ENCODE measurements at places on chromosomes 3 and 15.

DNA sequence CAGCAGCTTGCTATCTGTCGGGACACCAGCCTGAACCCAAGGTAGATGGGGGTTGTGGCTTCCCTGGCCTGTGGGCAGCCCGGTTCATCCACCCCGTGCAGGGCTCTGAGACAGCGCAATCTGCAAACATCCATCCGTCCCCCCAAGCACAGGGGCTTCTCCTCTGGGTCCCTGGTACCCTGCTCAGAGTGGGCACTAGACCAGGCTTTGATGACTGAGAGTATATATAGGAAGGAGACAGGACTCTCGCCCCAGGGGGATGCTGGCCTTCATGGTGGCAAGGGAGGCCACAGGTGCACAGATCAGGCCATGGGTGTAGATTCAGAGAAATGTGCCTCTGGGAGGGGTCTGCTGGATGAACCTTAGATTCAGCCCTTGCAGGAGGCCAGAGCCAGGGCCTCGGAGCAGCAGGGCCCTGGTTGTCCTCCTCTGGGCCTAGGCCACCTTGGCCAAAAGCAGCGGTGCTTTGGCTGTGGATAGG, 40.3 kb downstream of the CFAP100 start:
- DNase-seq: no peak

- no peak for DNase-seq
These were observed 21.8 kb downstream of the MGLL start for GRCh38 chr3:127800508-127800907.

- no peak for DNase-seq
These were observed 5.3 kb upstream of the TMEM115 start for GRCh38 chr3:50364573-50365079.

GRCh38 chr3:46413951-46414350, 6.9 kb downstream of the CCRL2 start:
- DNase-seq: no peak

- no peak for DNase-seq
These were observed 8.8 kb downstream of the BSN start for GRCh38 chr3:49563040-49563578.

GRCh38 chr3:18766974-18767373, 341.8 kb upstream of the SATB1 start:
- no peak for DNase-seq

- DNase-seq: no peak
These were observed 290.5 kb downstream of the NAALADL2 start for GRCh38 chr3:175149675-175150074.

DNA sequence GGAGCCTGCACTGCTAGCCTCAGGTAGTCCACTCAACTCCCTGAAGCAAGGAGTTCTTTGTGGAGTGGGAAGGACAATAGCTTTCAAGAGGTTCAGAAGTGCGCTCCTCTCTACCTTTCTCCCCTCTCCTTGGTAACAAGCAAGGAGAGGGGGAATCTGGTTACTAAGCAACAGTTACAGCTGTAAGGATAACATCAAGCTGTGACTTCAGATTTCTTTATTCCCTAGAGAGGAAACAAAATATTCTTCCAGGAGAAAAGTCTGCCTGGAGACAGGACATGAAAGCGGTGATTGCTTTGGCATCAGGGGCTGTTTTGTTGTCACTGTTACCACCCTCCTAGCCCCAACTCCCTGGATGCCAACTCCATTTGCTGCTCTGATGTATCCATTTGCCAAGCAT, 70.4 kb downstream of the TRANK1 start:
- DNase-seq: no peak

- DNase-seq: no peak
These were observed 785.5 kb upstream of the ARRDC4 start for GRCh38 chr15:97174886-97175540.

DNA sequence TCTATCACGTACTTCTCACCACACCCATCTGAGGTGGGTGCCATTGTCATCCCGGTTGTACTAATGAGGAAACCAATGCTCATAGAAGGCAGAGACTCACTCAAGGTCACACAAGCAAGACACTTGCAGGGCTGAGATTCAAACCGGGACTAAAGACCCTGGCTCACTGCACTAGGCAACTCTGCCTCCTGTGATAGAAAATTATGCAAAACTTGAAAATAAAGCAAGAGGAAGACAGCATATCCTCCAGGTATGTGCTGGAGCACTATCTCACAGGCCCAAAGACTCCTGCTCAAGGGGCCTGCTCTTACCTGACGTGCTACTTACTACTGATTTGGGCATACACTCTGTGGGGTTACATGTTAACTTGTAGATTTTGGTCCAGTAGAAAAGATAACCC, 25.6 kb downstream of the ANXA2 start:
- no peak for DNase-seq

DNA sequence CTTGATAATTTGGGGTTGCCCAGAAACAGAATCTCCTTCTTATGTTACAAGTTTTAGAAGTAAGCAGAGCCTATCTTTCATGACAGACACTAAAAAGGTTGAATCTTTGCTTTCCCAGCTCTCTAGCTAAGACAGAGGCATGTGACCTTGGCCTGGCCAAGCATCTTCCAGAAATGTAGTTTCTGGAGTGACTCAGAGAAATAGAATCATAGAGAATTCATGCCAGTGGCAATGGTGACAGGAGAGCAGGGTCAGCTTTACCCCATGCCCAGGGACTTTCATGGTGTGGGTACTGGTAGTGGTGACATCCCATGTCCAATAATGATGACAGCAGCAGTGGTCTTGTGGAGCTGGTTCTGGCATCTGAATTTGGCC, 4.0 kb upstream of the PARP6 start:
- no peak for DNase-seq

GRCh38 chr3:43872901-43873300, 182.2 kb downstream of the ABHD5 start:
- no peak for DNase-seq

DNA sequence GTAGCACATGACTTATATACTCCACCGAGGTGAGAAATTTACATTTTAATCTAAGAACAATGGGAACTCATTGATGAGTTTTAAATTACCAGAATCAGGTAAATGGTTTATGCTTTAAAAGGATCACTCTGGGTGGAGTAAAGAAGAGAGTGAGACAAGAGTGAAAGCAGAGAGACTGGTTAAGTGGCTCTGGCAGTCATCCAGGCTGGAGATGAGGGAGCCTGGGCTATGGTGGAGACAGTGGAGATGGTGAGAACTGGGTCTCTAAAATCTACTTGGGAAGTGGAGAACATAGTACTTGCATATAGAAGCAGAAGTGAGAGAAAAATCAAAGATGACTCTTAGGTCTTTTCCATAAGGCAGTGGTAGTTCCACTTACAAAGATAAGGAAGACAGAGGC, 37.1 kb upstream of the SLC25A36 start:
- no peak for DNase-seq

DNA sequence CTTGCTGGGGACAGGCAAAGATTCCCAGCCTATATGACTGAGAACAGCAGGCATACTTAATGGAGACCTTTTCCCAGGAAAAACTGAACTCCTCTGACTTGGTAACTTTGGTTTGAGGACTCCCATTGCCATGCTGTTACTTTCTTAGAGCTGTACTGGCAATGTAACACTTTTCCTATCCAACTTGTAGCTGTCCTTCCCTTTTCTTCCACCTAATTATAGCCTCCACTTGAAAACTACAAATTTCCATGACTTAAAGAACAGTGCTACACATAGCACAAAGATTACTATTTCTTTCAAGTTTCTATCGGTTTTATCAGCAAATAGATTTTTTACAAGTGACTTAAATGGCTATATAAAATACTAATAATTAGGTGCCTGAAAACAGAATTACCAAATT, 116.9 kb downstream of the GSK3B start:
- DNase-seq: no peak

DNA sequence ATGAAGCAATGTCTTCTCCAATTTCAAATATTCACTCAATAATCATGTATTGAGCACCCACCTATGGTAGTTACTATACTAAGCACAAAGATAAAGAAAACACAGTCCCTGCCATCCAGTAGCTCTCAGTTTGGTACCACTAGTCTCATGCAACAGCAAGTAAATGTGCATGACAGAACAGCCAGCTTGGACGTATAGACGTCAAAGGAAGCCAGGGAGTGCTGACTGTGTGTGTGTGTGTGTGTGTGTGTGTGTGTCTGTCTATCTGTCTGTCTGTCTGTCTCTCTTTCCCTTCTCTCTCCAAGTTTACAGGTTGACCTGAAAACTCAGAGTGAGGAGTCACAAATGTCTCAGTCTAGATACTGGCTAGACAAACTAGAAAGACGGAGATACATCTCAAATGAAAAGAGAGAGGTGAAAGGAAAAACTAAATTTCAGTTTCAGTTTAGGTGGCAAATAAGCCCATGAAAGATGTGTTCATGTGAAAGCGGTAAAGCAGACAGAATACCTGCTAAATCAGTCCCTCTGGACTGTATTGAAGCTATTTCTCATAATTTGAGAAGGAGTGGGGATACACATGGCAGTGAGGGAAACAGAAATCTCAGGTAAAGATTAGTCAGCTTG, 141.1 kb upstream of the PTPRG start:
- no peak for DNase-seq

- DNase-seq: no peak
These were observed 81.5 kb downstream of the DIPK2A start for GRCh38 chr3:144053121-144053520.

GRCh38 chr3:137065381-137065780, 107.6 kb downstream of the IL20RB start:
- DNase-seq: no peak

DNA sequence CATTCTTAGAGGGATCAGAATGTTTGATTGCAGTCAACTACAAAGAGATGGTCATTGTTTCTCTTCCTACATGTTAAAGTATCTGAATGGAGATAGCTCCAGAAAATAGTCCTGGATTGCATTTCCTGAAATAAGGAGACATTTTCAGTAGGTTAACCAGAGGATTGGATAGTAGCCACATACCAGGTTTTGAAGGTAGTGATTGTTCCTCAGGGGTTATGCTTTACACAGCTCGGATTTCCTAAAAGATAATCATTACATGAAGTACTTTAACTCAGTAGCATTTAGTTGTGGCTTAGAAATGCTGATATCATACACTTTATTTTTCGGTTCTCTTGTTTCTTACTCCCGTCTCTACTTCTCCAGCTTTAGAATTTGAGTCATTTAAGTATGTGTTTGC, 10.3 kb downstream of the DNAJB11 start:
- no peak for DNase-seq

- DNase-seq: no peak
These were observed 620.3 kb upstream of the AGTR1 start for GRCh38 chr3:148077318-148077923.

DNA sequence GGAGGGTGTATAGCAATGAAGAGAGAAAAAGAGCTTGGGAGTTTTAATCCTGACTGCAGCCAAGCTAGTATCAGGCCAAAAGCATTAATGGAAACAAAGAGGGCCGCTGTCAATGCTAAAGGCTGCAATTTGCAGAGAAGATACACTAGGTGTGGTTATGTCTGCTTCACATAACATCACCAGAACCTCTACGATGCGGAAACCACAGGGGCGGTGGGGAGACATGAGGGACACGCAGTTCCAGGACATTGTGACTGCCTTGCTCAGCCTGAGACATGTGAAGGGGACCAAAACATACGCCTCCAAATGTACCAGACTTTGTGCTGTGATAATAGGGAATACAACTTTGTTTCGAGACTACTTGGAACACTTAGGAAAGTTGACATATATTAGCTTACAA, 88.4 kb downstream of the APBA2 start:
- DNase-seq: no peak

GRCh38 chr3:10683106-10683505, 132.9 kb upstream of the SLC6A11 start:
- no peak for DNase-seq

GRCh38 chr15:69467636-69468035, 15.0 kb downstream of the RPLP1 start:
- DNase-seq: no peak

DNA sequence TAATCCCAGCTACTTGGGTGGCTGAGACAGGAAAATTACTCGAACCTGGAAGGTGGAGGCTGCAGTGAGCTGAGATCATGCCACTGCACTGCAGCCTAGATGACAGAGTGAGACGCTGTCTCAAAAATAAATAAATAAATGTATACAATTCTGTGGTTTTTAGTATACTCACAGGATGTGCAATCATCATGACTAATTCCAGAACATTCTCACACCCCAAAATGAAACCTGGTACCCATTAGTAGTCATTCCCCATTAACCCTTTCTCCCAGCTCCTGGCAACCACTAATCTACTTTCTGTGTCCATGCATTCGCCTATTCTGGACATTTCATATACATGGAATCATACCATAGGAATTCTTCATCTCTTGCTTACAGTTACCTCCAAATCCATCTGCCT, 44.5 kb downstream of the LRRFIP2 start:
- no peak for DNase-seq

DNA sequence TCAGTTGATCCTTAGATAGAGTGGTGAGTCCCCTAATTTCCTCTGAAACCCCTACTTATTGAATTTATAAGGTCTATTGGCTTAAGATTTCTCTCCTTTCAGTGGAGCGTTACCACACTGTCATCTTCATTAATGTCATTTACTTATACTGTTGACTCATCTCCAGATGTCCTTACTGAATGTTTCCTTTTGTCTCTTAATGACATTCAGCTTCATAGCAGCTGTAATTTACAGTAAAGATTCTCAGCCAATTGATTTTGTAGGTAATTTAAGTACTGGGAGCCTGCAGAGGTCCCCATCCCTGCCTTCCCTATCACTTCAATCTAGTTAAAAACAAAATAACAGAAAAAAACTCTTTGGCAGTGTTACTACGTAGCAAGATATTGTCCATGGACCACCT, 18.8 kb downstream of the STX19 start:
- no peak for DNase-seq

Data from activated T-cell treated with anti-CD3 and anti-CD28 coated beads for 4 hours (primary cell).